SK-N-SH (cell line): ENCODE measurements at places on chromosomes 12 and 14. TPM values are rescaled to one million over a fixed set of nuclear protein-coding genes. Genes with fewer than 3 reads are reported as not detected.
A peak's percentile ranks its signal among the peaks of the same experiment; 100 is the strongest.

DNA sequence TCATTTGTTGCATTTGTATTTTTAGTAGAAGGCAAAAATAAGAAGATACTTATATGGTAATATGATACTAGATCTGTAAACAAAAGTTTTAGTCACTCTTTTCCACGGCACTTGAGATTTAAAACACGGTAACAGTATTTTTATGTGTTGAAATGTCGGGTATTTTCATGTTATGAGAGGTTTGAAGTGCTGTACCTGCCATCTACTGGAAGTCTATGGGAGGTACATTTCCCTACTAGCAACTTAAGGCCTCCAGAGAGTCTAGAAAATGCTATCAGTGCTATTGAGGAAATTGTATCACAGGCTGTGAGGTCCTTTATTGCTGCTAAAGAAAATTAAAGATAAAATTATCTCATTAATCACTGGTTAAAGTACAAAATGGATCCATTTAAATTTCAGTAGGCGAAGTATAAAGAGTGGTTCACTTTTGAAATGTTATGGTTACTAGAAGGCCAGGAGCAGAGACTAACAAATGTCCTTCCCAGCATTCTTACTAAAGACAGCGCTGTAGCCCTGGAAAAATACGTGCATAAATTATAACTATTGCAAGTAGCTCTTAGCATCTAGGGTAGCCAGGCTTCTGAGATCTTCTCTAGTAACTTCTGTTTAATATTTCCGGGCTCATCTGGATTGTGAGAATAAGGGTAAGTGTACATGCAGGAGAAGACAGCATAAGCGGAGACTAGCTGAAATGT is 77.6 kb upstream of the PRKD1 start:
- peak; percentile 19 for DNase-seq

Gene NKX2-1
- not detected in 2 replicates for polyA plus RNA-seq

Gene CD163L1
- polyA plus RNA-seq, result 0.25 and 0.41 TPM in 2 replicates

Gene ACRBP
- polyA plus RNA-seq, result 0.71 and 0.88 TPM in 2 replicates

DNA sequence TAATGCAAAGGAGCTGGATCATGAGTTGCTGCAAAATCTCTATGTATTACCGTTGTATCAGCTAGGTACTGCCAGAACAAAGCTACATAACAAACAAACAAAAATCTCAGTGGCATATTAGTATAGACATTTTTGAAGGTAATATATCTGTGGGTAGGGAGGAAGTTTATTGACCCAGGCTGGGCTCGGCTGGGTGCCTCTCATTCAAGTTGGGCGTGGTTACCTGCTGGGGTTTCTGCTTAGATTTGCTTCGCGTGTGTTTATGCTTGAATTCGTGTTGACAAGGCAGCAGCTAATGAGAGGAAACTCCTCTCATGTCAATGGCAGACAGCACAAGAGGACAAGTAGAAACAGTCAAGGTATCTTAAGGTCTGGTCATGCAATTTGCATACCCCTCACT is 520.7 kb downstream of the SOX5 start:
- DNase-seq, result no peak

GRCh38 chr12:54364413-54364812 is at the start of gene GPR84:
Gene GPR84, minus strand, starts transcription at chr12:54364486. Its CDS starts 635 bp downstream, at chr12:54363851.
- no peak for DNase-seq

DNA sequence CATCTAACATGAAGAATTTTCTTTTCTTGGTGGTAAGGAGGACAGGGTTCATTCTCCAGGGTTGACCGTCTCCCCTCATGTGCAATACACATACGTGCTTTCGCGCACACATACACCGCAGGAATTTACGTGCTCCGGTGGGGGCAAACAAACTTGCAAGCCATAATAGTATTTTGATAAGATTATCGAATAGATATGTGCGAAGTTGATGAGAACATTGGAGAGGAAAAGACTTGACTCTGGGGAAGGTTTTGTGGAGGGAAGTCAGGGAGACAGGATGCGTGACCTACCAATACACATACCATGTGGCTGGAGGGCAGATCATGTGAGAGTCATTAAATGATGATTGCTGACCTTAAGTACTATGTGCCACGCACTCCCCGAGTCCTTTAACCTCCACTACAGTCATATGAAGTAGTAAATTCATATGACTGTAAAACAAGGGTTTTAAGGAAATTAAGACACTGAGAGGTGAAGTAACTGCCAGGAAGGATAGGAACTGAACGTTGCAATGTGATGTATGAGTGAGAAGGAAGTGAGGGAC is 921 bp downstream of the RAD51B start:
- DNase-seq, result peak; percentile 18

GRCh38 chr12:29191267-29191850 is 42.3 kb downstream of the FAR2 start:
- no peak for DNase-seq

DNA sequence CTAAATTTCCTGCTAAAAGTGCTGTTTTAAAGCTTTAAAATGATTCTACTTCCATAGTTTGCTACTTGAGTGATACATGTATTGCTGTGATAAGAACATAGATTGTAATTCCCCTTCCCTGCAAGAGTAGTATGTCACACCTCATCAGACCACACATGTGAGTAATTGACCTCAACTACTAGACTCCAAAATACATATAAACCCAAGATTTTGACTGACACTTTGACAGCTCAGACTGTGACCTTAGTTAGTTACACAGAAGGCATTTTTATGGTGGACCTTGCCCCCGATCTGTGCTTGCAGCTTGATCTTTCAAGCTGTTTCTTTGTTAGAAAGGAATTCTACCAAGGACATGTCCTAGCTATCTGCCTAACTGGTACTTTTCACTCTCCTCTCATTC is 18.6 kb downstream of the APOBEC1 start:
- no peak for DNase-seq

Gene DNAJC22
- 4.5 and 5.3 TPM in 2 replicates for polyA plus RNA-seq

DNA sequence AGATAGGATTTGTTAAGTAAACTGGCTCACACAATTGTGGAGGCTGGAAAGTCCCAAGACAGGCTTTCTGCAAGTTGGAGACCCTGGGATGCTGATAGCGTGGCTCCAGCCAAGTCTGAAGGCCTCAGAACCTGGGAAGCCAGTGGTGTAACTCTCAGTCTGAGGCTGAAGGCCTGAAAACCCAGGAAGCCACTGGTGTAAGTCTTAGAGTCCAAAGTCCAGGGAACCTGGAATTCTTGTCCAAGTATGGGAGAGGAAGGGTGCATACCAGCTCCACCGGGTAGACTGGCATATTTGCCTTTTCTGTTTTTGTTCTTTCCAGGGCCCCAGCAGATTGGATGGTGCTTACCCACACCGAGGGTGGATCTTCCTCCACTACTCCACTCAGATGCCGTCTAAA is 18.1 kb downstream of the GMFB start:
- DNase-seq, result no peak

DNA sequence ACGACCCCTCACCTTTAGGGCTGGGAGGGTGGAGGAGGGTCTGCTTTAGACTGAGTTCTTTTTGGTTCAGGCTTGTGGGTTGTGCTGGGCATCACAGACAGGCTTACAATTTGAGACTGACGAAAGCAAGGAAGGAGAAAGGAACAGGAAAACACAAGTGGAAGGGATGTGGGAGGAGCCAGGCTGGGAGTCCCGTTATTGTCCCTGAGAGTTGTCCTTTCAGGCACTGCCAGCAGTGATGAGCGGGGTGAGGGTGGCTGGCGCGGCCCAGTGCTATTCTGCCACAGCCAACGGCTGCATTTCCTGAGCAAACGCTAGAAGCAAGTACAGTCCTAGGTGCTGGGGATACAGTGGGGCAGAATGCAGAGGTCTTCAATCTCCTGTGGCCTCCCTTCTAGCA is 29.2 kb upstream of the TSPAN9 start:
- no peak for DNase-seq

DNA sequence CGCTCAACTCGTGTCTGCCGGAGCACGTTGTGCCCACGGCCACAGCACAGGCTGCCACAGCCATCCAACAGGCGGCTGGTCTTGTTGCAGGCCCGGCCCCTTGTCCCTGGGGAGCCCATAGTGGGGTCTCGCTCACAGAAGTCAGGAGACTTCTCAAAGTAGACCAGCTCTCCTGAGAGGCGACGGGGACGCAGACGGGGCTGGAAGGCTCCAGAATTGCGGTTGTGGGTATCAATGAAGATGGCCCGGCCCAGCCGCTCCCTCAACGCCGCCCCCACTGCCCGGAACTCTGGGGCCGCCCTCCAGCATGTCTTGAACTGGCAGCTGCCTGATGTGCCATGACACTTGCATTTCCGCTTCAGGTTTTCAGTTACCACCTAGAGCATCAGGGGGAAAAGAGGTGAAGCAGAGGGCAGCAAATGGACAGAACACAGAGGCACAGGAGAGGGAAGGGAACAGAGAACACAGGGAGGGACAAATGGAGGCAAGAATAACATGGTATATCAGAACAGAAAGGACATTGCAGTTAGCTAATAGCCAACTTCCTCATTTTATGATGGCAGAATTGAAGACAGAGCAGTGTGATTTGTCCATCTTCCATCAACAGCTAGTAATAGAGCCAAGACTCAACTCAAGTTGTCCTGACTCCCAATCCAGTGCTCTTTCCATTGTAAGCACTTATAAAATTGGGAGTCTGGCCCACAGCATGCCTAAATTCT is 5.2 kb downstream of the WNT10B start:
- no peak for DNase-seq

- no peak for DNase-seq
Measured at GRCh38 chr14:100822532-100823296, 3.2 kb upstream of the MEG3 start.

DNA sequence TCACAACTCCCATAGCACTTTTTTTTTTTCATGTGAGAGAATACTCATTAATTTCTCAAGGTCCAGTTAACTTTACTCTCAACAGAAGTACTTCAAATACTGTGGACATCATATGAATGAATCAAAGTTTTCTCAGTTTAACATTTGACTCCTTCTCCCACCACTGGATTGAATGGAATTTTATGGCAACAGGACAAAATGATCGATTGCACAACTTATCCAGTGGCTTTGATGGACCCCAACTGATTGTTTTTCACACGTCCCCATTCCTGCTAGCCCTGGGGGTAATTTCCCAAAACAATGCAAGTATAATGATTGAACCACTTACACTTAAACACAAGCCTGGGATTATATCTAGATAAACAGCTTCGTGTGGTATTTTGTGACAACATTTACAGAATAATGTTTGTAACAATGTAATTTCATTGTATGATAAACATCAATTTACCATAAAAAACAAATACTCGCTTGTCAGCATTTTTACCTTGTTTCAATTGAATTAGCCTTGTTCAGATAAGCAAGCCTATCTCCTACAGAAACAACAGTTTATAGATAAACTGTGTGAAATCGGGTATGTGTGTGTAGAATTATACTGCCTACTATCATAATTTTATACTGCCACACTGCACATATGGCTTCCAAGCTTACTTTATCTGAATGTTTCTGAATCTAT is 60.9 kb downstream of the SOX5 start:
- DNase-seq, result peak; percentile 9

GRCh38 chr12:9378430-9378835 is 170.2 kb upstream of the PZP start:
- peak; percentile 47 for DNase-seq

DNA sequence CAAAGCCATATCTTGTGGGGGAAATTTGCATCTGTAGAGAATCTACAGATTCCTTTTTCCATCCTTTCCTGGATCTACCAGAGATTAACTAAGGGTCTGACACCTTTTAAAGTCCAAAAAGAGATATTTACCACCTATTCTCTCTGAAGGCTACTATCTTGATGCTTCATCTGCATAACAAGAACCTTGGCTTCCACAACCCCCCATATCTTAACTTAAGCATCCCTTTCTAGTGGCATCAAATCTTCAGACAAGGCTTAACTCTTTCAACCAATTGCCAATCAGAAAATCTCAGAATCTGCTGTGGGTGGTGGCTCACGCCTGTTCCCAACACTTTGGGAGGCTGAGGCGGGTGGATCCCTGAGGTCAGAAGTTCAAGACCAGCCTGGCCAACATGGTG is 74.3 kb upstream of the FICD start:
- no peak for DNase-seq

DNA sequence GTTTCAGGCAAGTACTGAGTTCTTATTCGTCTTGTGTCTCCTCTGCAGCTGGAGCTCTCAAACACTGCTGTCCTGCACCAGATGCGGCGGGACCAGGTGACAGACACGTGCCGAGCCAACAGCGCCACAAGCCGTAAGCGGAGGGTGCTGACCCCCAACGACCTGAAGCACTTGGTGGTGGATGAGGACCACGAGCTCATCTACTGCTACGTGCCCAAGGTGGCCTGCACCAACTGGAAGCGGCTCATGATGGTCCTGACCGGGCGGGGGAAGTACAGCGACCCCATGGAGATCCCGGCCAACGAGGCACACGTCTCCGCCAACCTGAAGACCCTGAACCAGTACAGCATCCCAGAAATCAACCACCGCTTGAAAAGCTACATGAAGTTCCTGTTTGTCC is 201.2 kb downstream of the SLC41A2 start:
- no peak for DNase-seq

DNA sequence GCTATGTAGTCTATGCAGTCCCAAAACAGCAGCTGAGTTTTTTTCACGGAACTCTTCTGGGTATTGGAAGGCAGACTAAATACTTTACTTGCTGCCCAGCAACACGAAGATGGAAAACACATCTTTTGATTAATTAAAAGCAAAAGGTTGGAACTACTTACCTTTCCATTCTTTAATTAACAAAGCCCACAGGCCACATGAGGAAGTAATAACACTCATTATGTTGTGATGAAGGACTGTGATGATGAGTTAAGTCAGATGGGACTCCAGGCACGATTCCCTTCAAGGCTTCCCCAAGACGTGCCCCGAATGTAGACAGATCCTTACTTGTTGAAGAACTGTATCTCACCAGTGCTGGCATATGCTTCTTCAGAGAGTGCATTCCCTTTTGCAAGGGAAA is 129.0 kb downstream of the WIF1 start:
- no peak for DNase-seq
